Fibroblast of the aortic adventitia (primary cell): ENCODE measurements at places on chromosomes 6 and 20.

DNA sequence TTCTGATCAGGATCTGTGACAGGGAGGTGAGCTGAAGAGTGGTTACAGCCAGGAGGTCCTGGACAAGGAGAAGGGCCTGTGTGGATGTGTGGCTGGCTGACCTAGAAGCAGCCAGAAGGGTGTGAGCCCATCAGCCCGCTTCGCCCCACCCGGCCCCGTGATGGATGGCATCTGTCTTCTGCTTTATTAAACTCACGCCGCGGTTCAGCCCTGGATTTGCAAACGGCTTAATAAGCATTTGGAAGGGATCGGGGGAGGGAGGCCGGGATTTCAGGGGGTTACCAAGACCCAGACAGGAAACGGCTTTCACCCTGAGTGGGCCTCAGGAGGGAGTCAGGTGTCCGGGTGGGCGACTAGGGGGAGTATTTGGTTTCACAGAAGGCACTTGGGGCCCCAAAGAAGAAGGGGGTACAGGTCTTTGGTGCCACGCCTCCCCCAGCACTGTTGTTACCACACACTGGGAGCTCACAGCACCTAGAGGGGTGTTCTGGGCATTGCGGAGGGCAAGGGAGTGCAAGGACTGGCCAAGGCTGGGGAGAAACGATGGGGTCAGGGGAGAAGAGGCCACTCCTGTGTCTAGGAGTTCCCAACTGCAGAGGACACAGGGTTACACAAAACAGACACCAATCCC lies 53.8 kb upstream of the FOXP4 start:
- no peak for DNase-seq

DNA sequence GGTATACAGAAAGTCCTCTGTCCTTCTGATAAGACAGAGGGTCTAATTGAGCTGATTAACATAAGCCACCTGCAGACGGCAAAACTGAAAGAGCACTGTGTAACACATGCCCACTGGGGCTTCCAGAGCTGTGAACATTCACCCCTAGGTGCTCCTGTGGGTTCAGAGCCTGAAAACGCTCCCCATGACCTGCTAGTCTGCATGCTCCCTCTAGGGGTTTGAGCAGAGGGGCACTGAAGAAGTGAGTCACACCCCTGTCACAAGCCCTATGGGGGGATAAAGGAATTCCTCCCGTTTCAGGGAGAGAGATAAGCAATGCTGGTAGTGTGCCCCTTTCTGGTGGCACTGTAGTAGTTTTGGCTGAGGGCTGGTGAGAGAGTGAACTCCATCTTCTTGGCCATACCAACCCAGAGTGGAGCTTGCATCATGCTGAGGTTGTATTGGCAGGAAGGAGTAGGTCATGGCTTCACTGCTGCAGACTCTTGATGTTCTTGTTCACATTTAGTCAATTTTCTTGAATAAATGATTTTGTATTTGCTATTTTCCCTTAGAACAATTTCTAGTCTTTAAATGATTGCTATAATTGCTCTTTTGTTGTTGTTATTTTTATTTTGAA lies 637.5 kb upstream of the MAN1A1 start:
- DNase-seq, result no peak

DNA sequence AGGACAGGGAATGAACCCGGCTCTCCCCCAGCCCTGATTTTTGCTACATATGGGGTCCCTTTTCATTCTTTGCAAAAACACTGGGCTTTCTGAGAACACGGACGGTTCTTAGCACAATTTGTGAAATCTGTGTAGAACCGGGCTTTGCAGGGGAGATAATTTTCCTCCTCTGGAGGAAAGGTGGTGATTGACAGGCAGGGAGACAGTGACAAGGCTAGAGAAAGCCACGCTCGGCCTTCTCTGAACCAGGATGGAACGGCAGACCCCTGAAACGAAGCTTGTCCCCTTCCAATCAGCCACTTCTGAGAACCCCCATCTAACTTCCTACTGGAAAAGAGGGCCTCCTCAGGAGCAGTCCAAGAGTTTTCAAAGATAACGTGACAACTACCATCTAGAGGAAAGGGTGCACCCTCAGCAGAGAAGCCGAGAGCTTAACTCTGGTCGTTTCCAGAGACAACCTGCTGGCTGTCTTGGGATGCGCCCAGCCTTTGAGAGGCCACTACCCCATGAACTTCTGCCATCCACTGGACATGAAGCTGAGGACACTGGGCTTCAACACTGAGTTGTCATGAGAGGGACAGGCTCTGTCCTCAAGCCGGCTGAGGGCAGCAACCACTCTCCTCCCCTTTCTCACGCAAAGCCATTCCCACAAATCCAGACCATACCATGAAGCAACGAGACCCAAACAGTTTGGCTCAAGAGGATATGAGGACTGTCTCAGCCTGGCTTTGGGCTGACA lies 28.8 kb upstream of the ZBP1 start:
- no peak for DNase-seq

GRCh38 chr6:106959985-106960384 lies 14.5 kb downstream of the CD24 start:
- DNase-seq, result no peak

DNA sequence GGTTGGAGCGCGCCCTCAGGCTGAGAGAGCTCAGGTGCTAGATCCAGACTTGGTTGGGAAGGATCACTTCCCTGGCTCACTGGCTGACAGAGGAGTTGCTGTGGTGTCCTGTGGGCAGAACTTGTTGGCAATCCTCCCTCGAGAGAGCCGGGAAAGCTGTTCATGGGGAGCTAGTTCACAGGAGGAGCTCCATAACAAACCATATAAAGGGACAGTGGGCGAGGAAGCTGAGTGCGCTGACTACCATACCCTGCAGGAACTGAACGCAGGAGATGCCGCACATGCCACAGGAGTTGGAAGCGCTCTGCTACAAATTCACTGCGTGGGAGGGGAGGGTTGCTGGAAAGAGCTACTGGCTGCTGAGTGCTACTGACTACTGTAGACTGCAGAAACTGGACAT lies 243.2 kb downstream of the OGFRL1 start:
- DNase-seq, result no peak

DNA sequence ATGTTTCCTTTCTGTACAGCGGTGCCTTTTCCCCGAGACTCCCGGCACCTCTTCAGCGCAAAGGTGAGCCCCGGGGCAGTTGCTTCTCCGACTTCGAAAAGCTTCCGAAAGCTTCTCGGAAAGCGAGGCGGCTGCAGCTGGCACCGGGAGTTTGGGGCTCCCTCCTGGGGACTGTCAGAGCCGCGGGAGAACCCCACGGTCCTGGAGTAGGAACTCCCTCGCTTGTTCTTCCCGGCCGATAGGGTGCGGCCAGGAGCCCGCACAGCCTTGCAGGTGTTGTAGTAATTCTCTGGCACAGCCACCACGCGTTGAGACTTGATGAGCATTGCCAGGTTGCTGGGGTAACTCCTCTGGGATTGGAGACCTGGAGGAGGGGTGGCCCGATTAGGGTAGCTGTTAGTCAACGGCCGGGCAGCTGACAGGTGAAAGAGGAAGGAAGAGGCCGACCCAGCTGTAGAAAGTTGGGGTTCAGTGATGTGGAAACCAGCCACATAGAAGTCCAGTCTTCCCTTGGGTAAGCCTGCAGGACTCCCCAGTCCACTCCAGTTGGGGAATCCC lies 721 bp downstream of the KDM1B start:
- DNase-seq, result no peak

- DNase-seq, result no peak
Measured at GRCh38 chr6:31718265-31718664, 3.1 kb downstream of the LY6G6D start.
